ENCODE measurements at places on chromosomes 5 and 9.

DNA sequence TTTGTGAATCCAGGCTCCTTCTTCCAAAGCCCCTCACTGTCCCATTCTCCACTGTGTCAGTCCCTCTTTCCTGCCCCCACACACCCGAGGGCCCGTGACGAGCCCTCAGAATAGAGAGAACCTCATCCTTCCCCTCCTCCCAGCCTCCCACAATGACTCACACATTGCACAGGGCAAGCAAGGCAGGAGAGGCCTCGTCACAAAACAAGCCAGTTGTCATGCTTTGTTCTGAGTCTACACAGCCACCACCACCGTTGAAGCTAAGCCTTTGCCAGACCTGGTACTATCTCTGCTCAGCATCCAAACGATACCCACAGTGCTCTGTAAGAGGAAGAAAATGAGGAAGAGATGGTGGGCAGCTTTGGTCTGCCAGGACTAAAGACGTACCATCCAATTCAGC is 142.2 kb upstream of the ZNF366 start:
- DNase-seq = no peak

- no peak for DNase-seq
These were observed 69.0 kb downstream of the TRIO start for GRCh38 chr5:14211818-14212803.

DNA sequence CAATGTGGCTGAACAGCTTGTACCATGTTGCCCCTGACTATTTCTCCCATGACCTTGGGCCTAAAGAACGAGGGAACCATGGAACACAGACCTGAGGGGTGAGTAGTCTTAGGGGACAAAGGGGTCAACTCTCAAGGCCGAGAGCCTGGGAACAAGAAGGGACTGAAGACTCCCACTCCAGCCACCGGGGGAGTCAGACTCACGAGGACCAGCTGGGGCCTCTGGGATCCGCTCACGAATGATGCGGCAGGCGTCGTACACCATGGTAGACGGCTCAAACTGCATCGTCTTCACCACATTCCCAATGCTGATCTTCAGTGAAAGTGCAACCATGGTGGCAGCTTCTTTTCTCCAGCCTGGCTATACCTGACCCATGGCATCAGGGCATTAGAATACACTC is 6.6 kb downstream of the TLN1 start:
- DNase-seq = no peak

- DNase-seq = no peak
These were observed 71.0 kb downstream of the SH3PXD2B start for GRCh38 chr5:172383191-172383802.

- no peak for DNase-seq
These were observed 61.7 kb upstream of the ZFR start for GRCh38 chr5:32506201-32506661.

DNA sequence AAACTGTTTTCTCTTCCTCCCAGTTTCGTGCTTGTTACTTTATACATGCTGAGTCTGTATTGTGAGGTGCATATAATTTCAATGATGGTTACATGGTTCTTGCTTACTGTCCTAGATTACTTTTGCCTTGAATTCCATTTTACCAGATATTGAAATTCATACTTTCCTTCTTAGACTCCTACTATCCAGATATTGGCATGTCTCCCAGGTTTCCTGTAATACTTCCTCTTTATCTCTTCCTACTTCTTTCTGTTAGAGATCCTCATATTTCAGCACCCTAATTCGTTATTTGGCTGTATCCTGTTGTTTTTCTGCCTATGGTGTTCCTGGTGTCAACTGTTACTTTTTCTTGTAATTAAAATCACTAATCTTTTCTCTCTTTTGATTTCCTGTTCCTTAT is 522.1 kb downstream of the CCDC171 start:
- DNase-seq = no peak

- DNase-seq = no peak
These were observed 597.0 kb downstream of the CHSY3 start for GRCh38 chr5:130501151-130501865.

- no peak for DNase-seq
These were observed 70.6 kb downstream of the ALDH1A1 start for GRCh38 chr9:72882117-72882775.

GRCh38 chr5:53355316-53355715 is 125.1 kb upstream of the FST start:
- no peak for DNase-seq

- no peak for DNase-seq
These were observed 26.4 kb downstream of the ERAP1 start for GRCh38 chr5:96781031-96781971.

DNA sequence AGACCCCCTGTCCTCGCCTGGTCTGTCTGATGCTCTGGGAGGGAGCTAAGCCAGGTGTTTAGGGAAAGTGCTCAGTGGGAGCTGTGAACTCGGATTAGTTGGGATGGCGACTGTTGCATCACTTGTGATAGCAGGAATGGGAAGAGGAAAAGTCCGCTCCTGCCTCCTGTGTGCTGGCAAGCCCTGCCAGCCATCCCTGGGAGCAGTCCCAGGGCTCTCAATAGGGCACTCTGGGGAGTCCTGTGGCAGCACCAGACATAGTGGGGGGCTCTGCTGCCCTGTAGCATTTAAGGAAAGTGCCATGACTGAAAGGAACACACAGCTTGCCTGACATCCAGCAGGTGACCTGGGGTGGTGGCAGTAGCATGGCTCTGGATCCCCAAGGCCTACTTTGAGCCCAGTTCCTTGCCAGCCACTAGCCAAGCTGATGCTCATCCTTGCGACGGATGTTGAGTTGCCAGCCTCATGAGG is 81.5 kb downstream of the AMBP start:
- DNase-seq = no peak

DNA sequence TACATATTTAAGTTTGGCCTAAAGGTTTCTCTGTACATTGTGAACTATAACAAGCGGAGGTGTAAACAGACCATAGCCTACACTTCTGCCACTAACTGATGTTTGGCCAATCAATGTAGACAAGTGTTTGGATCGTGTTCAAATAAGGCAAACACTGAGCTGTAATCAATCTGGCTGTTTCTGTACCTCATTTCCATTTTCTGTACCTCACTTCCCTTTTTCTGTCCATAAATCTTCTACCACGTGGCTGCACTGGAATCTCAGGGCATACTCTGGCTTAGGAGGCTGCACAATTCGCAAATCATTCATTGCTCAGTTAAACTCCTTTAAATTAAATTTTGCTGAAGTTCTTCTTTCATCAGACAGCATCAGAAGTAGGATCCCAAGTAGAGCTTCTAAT is 140.9 kb downstream of the SLC25A46 start:
- no peak for DNase-seq

GRCh38 chr5:177071666-177072385 is 14.9 kb upstream of the FGFR4 start:
- DNase-seq = peak; percentile 29

DNA sequence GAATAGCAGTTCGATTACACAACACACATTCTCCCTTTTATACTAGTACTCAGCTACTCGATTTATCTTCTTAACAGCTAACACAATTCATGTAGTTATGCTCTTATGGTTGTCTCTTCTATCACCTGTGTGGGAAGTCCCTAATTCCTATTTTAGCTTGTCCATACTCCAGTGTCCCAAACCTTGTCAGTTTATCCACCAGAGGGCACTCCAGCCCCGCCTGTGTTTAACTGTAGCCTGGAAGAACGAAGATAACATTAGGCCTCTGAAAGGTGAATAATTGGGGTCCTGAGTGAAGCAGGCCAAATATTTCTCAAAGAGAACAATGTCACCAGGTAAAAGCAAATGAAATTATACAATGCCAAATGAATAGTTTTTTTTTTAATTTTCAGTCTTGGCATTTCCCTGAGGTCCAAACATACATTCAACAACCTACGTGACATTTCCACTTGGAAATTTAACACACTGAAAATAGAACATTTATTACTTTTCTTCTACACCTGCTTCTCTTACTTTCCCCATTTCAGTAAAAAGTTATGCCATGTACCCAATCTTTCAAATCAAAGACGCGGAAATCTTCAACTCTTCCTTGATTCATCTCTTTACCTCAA is 560.7 kb downstream of the HTR1A start:
- peak; percentile 68 for DNase-seq

DNA sequence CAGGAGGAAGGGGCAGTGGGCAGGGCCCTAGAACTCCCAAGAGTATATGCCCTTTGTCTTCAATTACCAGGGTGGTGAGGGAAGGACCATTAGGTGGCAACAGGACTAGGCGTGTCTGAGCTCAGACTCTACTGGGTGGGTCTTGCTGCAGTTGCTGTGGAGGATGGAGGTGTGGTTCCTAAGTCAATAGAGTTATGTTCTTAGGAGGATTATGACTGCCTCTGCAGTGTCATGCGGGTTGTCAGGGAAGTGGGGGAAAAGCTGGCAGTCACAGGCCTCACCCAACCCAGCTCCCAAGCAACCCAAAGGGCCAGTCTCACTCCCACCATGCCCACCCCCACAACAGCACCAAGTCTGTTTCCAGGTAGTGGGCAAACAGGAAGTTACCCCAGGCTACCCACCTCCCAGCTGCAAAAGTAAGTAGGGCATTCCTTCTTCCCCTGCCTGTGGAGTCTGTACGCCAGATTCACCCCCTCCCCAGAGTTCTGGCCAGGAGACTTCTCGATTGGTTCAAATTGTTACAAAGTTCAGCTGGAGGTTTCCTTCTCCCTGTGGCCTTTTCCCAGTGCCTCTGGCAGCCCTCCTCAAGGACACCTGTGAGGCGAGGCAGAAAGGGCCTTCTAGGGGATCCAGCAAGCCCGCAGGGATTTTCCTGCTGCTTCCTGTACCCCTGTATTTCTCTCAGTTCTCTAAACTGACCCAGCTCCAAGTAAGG is 145.3 kb downstream of the HINT1 start:
- DNase-seq = no peak

- no peak for DNase-seq
These were observed 3.3 kb downstream of the RXRA start for GRCh38 chr9:134329576-134329855.

- no peak for DNase-seq
These were observed 1.8 kb upstream of the SELENOP start for GRCh38 chr5:42813533-42813932.

DNA sequence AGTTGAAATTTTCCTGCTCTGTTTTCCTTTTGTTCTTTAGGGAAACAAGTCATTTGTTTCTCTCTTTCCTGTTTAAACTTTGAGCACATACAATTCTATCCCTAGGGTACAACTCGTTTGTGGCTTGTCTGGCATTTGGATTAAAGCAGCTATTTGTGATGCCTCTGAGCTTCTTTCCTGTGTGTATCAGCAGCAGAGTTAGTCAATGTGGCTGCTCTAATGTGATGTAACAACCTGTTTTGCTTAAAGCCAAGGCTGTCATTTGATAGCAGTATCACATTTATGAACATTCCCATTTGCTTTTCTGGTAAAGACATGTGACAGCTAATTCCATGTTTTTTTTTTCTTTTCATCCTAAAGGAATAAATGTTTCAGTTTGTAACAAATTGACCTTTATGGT is 314.3 kb upstream of the CHD1 start:
- no peak for DNase-seq

- no peak for DNase-seq
These were observed 5.4 kb downstream of the SRFBP1 start for GRCh38 chr5:121967187-121967586.

DNA sequence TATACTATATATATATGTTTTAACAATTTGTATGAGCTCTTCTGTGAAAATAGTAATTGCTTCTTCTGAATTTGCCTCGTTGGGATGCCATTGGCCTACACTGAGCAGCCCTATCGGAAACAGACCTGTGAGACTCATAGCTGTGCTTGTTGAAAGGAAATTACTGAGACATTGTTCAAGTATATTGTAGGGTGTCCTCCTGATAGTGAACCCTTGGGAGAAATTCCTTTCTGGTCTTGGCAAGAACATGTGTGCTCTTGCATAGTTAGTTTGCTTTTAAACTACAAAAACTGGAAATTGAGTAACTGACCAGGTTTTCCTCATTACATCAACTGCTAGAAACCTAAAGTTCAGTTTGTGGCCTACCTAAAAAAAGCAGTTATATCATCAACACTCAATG is 160.9 kb downstream of the LURAP1L start:
- no peak for DNase-seq

DNA sequence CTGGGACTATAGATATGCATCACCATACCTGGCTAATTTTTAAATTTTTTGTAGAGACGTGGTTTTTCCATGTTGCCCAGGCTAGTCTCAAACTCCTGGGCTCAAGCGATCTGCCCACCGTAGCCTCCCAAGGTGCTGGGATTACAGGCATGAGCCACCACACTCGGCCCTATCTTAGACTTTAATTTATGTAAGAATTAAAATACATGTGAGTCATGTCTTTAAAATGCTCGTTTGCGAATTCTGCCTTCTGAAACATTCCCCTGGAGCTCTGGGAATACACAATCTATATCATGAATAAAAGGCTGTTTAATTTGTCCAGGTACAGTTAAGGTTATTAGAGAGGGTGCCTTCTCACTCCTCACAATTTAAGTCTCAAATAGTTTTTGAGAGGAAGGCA is 32.8 kb downstream of the RHOBTB3 start:
- DNase-seq = no peak

- no peak for DNase-seq
These were observed 130.9 kb downstream of the SUSD1 start for GRCh38 chr9:112044186-112044585.

GRCh38 chr9:94960964-94961363 is 234.5 kb downstream of the AOPEP start:
- no peak for DNase-seq

GRCh38 chr5:178739452-178740180 is 9.2 kb upstream of the ZNF354A start:
- no peak for DNase-seq

- DNase-seq = no peak
These were observed 328.2 kb downstream of the SH3GL2 start for GRCh38 chr9:17906841-17907778.

DNA sequence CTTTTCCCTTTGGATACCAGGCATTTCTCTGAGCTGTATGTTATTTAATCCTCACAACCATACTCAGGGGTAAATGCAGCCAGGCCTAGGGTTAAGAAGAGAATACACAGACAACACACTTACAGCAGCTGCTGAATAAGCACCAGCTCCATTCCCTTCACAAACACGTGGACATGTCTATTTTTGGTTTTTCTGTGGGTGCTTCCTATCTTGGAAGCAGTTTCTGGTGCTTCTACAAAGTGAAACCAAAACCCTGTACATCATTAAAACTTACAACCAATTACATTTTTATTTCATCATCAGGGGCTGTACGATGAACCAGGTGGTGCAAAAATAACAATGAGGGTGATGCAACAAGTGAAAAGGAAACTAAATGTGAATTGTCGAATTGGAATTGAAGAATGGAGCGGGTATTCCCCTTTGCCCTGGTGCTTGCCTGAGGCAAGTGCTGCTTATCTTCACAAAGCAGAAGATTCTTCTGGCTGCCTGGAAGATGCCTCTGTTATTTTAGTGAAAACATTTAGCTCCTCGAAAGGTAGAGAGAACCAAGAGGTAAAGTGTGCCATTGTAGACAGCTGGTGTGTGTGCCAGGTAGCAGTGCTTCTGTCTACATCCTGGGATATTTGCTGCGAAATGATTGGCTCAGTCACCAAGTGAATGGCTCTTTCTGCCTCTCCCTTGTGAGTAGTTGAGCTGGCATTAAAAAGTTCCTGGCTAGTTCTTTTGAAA is 18.6 kb upstream of the IFNB1 start:
- no peak for DNase-seq

- DNase-seq = peak; percentile 68
These were observed 2.5 kb downstream of the IL11RA start for GRCh38 chr9:34654323-34655051.

GRCh38 chr9:137791947-137792346 is 85.6 kb upstream of the CACNA1B start:
- DNase-seq = no peak
